ENCODE measurements at places on chromosomes 2 and 18. TPM values are rescaled to one million over a fixed set of nuclear protein-coding genes. Genes with fewer than 3 reads are reported as not detected.

Gene TDRD15
- not detected for total RNA-seq

Gene MAPK4
- total RNA-seq, result under 0.01 TPM

Gene TFCP2L1
- total RNA-seq, result 0.33 TPM

Gene TM4SF20
- not detected for total RNA-seq

Gene PELI1
- total RNA-seq, result 19.3 TPM

Gene CNRIP1
- total RNA-seq, result 15.1 TPM

Gene SERPINB3
- not detected for total RNA-seq

Gene GAREM1
- 5.2 TPM for total RNA-seq

Gene MEP1B
- not detected for total RNA-seq

Gene DTNA
- 11.7 TPM for total RNA-seq

Gene IL36B
- total RNA-seq, result not detected

Gene SPIRE1
- 13.9 TPM for total RNA-seq

Gene CTLA4
- not detected for total RNA-seq

Gene SAG
- total RNA-seq, result not detected

Gene IL36G
- not detected for total RNA-seq

Data from mesangial cell (primary cell).